ENCODE measurements at places on chromosomes 16 and 17.

DNA sequence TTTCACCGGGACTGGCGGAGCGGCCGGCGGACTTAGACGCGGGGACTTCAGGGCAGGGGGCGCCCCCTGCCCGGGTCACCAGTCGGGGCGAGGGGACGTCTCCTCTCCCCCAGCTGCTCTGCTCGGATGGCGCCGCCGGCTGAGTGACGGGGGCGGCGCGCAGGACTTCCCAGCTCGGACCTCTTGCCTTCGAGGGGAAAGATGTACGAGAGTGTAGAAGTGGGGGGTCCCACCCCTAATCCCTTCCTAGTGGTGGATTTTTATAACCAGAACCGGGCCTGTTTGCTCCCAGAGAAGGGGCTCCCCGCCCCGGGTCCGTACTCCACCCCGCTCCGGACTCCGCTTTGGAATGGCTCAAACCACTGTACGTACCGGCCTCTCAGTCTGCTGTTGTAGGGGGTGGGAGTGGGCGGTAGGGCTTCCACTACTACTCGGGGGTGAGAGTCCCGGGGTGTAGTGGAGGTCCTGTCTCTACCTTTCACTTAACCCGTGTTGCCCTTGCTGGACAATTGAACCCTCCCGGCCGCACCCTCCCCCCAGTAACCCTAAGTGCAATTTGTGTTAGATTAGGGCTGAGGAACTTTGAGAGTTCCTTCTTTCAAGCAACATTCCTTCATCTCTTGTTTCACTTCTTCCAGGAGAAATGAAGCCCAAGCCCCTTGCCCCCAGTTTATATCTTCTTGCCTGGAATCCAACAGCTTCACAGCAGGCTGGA, 21.9 kb downstream of the GJD3 start:
- DNase-seq, result no peak

DNA sequence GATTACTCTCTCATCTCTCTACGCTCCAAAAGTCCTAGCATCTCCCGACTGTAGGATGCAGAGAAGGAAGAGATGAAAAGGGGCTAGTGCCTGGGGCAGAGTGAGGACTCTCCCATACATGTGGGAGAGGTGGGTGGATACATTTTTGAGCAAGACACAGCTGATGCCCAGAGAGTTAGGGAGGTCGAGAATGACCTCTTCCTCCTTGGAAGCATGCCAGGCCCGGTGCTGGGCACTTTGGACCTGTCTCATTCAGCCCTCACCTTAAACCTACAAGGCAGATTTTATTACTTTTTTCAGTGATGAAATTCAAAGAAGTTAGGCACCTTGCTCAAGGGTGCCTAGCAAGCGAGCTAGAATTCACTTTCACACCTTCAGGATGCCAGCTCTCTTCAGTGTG, 38.2 kb downstream of the WSCD1 start:
- no peak for DNase-seq

- DNase-seq, result peak; percentile 15
These were observed 637 bp downstream of the DHRS11 start for GRCh38 chr17:36592316-36592715.

DNA sequence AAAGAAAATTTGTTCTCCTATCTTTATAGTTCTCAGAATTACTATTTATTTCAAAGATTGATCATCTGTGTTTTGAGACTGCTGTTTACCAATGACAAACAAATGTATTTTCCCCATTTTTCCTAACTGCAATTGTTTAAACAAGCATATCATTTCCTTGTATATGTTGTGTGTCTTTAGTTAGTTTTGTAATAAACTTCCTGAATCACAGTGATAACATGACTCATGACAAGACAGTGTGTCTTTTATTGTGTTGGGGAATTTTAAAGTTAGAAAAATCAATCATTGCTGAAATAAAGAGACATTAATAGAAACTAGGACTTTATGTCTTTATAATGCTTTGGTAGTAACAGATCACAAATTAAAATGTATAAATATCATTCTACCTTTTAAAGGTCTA, 348.5 kb downstream of the KCNJ2 start:
- no peak for DNase-seq

DNA sequence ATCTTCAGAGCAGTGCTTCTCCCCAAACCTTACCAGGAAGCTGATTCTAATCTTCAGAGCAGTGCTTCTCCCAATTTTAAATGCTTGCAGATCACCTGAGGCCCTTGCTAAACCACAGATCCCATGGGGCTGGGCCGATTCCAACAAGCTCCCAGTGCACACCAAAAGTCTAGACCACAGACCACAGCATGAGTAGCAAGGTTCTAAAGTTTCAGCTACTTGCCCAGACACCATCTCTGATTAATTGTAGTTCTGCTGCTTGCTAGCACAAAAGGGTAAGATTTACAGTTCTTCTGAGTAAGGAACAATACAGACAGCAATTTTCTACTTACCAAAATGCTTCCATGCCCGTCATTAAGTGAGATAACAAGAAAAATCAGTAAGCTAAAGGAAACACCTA, 12.2 kb downstream of the CLEC3A start:
- peak; percentile 42 for DNase-seq

- DNase-seq, result no peak
These were observed 24.9 kb downstream of the SCNN1G start for GRCh38 chr16:23207485-23207884.

- no peak for DNase-seq
These were observed 10.6 kb downstream of the RBFOX1 start for GRCh38 chr16:7343243-7343642.

Data from activated CD4-positive, alpha-beta memory T cell treated with anti-CD3 and anti-CD28 coated beads for 36 hours (primary cell).